HFFc6 (cell line): ENCODE measurements at places on chromosomes 1 and 21.

DNA sequence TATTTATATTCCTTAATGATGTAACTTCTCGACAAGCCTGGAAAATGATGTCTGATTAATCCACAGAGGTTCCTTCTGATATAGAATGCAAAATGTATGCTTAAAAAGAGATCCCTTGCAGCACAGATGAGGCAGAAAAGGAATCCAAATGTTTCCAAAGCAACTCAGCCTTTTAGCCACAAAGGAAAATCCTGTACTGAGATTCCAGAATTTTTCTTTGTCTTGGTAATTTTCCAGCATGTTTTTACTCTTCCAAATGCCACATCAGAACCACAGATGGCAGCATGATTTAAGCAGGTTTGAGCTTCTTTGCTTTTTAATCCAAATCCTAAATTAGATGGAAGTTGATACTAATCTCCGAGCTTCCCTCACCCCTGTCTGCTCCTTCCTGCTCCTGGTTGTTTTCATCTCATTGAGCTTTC is 176.4 kb upstream of the PALMD start:
- DNase-seq, result no peak

DNA sequence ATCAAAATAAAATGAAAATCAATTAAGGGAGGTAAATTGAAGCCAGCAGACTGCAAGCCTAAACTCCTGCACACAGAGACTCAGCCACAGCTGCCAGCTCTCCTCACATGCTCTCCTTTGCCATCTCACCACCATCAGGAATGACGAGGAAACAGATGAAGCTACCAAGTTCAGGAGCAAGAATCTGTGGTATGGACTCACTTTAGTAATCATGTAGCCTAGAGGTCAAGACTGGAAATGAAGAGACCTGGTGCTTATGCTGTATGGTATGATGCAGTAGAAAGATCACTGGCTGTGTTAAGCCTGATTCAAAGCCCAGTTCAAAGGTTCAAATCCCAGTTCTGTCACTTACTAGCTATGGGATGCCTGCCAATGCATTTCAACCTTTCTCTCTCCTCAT is 78.9 kb upstream of the CAMK1G start:
- no peak for DNase-seq

GRCh38 chr1:39632323-39632681 is 7.1 kb downstream of the HEYL start:
- DNase-seq, result no peak

GRCh38 chr1:221839321-221839720 is 97.4 kb upstream of the DUSP10 start:
- no peak for DNase-seq

GRCh38 chr21:15023776-15024175 is 41.0 kb downstream of the NRIP1 start:
- peak; percentile 20 for DNase-seq
